ENCODE measurements at places on chromosomes 3 and 15.

DNA sequence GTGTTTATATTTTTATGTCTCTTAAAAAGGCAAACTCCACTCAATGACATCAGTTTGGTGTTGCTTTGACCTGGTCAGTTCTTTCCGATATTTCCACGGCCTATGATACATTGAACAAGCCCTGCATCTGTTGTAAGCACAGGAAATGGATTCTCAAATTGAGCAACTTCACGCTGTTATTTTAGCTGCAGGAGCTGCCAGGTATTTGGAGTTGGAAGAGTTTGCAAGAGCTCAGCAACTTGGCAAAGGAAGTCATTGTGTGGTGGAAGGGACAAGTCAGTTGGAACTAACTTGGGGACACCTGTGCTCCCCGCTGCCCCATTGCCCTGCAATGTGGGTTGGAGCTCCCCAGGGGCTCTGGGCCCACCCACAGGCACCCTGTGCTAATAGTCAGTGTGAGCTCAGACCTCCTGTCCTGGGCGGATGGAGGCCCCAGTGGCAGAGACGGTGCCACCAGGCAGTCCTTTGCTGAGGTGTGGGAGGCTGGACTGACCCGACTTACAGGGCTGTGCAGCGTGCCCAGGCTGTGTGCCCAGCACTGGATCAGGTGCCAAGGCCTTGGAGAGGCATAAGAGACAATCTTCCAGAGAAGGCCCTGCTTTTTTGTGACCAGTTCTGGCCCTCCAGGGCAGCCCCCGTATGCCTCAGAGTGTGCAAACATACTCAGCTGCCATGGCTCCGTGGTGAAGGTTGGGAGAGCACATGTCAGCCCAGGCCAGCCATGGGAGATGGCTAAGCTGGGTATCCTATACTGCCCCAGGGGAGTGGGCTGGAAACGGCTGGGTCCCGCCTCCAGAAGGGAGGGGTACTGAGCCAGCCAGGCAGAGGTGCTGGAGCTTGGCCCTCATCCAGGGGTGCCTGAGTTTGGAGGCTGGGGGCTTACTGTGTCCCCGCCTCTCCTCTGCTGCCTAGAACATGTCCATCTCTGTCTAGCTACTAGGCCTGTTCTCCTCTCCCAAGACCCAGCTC is 43.5 kb downstream of the KY start:
- DNase-seq: no peak

DNA sequence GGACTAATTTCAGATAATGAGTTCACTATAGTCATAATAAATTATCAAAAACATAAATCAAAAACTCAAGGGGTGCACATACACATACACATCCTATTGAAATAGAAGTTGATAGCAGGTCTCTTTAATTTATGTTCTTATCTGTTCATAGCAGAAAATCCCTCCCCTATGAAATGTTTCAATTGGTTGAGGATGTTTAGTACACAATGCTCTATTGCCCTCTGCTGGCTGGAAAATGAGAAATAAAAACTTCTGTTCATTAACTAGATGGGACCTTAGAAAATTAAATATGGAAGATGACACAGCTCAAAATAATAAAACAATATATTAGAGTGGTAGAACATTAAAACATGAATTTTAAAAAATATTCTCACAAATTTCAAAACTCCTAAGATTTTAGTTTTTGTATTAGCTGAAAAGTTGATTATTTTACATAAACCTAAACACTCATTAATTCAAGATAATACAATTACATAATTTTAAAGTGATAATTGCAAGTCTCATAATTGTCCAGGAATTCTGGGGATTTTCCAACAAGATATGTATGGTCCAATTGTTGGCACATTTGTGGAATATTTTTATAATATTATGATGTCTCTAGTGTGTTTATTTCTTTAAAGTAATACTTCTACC is 735.0 kb downstream of the ROBO1 start:
- DNase-seq: no peak

DNA sequence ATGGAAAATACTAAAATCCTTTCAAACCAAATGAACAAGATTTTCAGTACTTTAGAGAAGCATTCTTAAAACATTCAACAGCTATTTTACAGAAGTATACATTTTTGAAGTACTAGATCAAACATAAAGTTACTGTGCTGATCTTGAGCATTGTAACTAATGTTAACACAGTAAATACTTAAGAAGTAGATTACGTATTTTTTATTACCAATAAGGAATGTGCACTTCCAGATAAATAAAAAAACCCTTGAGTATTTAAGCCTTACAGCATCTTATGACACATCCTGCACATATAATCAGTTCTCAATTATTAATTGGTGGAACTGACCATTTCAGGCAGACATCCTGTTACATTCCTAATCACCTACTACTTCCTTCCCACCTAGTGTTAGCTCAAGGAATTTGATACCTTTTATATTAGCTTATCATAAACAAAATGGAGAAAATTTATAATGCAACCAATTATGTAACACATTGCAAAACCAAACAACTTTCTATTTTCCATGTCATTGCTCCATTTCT is 32.8 kb downstream of the COPS2 start:
- no peak for DNase-seq

DNA sequence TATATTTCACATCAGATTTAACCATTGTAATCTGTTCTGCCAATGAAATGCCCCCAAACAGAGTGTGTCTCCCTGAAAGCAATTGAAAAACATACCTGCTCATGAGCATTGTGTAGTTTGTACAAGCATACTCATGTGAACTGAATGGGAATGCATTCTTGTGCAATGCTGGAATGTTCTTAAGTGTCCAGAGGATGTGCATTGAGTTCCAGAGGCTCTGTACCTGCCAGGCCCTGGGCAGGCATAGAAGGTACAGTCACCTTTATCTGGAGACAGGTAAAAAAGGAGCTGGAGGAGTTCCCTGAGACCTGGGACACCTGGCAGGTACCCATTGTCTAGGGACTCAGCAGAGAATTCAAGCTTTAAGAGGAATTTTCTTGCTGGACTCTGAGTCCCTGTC is 2.8 kb downstream of the MRAS start:
- DNase-seq: no peak

DNA sequence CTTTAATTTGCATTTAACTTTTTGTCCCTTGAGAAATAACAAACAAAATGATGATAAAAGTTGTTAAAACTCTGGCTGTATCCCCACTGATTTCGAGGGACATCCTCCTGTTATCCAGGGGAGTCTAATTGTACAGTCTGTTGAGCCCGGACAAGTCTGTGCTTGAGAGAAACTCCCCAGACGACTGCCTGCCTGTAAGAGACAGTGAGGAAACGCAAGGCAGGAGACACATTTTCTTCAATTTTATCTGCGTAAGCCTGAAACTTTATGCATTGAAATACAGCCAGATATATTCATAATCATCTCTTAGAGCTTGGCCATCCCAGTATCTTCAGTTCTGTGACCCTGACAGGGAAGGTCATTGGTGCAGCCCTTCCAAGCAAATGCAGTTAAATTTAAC is 97.7 kb downstream of the ROBO2 start:
- no peak for DNase-seq

Data from glutamatergic neuron (in vitro differentiated cells).